ENCODE measurements at places on chromosomes 6 and 20. TPM values are rescaled to one million over a fixed set of nuclear protein-coding genes. Genes with fewer than 3 reads are reported as not detected.
A peak's percentile ranks its signal among the peaks of the same experiment; 100 is the strongest.

Gene CDH4
- total RNA-seq = 0.10 TPM

Gene RAET1L
- not detected for total RNA-seq

Gene CYP39A1
- total RNA-seq = not detected

Gene ZSCAN16
- total RNA-seq = 2.3 TPM

Gene DBNDD2
- total RNA-seq = 56.7 TPM

Gene JAG1
- 0.25 TPM for total RNA-seq

Gene GPLD1
- 0.52 TPM for total RNA-seq

Gene UST
- total RNA-seq = 0.20 TPM

Gene SEL1L2
- total RNA-seq = not detected

Gene KIFC1
- total RNA-seq = 107 TPM

GRCh38 chr6:151690768-151691562, 116.5 kb upstream of the ESR1 start:
- peak overlapping the region; percentile 67 for H3K4me3 ChIP-seq
- no peaks in the 10 kb centered on the region for H3K36me3 ChIP-seq
- H3K27ac ChIP-seq = peak overlapping the region; percentile 87
- H3K27me3 ChIP-seq = no peaks in the 10 kb centered on the region

GRCh38 chr6:93817937-93818336, 398.6 kb upstream of the EPHA7 start:
- H3K36me3 ChIP-seq = no peaks in the 10 kb centered on the region
- no peak for DNase-seq
- H3K4me1 ChIP-seq = no peaks in the 10 kb centered on the region
- no peak overlapping the region for H3K27ac ChIP-seq

GRCh38 chr6:159692303-159693127, 526 bp downstream of the SOD2 start:
- H3K27ac ChIP-seq = peak overlapping the region; percentile 91
- DNase-seq = peak; percentile 76
- H3K36me3 ChIP-seq = peaks cover 37% of the 10 kb centered on the region
- peak overlapping the region; percentile 95 for H3K4me3 ChIP-seq
- H3K4me1 ChIP-seq = peaks cover 41% of the 10 kb centered on the region

GRCh38 chr6:144583614-144583954, 298.4 kb downstream of the UTRN start:
- no peak for DNase-seq
- H3K27me3 ChIP-seq = no peaks in the 10 kb centered on the region
- H3K36me3 ChIP-seq = peaks cover 7% of the 10 kb centered on the region
- H3K4me3 ChIP-seq = peak overlapping the region; percentile 67
- no peak overlapping the region for H3K27ac ChIP-seq

GRCh38 chr20:11700831-11701230, 216.9 kb upstream of the BTBD3 start:
- no peak overlapping the region for H3K4me3 ChIP-seq
- no peak for DNase-seq
- no peaks in the 10 kb centered on the region for H3K4me1 ChIP-seq
- no peaks in the 10 kb centered on the region for H3K36me3 ChIP-seq

- no peaks in the 10 kb centered on the region for H3K27me3 ChIP-seq
- H3K4me1 ChIP-seq = peaks cover 84% of the 10 kb centered on the region
- H3K4me3 ChIP-seq = no peak overlapping the region
- peaks cover 4% of the 10 kb centered on the region for H3K36me3 ChIP-seq
These were observed 509.8 kb upstream of the JARID2 start for GRCh38 chr6:14735956-14736486.

- H3K27me3 ChIP-seq = no peaks in the 10 kb centered on the region
- H3K4me1 ChIP-seq = peaks cover 53% of the 10 kb centered on the region
- H3K27ac ChIP-seq = peak overlapping the region; percentile 60
- no peak for DNase-seq
These were observed 3.4 kb downstream of the ASF1A start for GRCh38 chr6:118897386-118897785.

GRCh38 chr6:75489025-75489424, 4.6 kb downstream of the FILIP1 start:
- DNase-seq = no peak
- no peaks in the 10 kb centered on the region for H3K4me1 ChIP-seq
- H3K27ac ChIP-seq = no peak overlapping the region
- H3K4me3 ChIP-seq = no peak overlapping the region
- H3K36me3 ChIP-seq = no peaks in the 10 kb centered on the region
- peaks cover 20% of the 10 kb centered on the region for H3K27me3 ChIP-seq

DNA sequence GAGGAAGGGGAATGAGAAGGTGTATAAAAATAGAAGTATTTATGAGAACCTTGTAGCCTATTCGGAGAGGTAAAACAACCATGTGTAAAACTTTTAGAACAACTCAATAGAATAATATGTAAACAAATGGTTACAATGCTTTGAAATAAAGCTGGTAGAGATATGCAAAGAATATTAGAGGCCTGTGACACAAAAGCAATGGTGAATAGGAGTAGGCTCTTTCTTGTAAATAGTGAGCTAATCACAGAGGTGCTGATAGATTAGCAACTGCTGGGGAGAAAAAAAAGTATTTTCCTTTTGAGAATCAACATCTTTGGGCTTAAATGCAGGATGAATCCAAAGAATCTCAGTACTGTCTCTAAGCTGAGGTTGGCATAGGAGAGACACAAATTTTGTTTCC, 7.0 kb downstream of the TMEM200A start:
- no peaks in the 10 kb centered on the region for H3K36me3 ChIP-seq
- H3K27me3 ChIP-seq = peaks cover 2% of the 10 kb centered on the region
- H3K4me1 ChIP-seq = no peaks in the 10 kb centered on the region
- DNase-seq = no peak

- no peak overlapping the region for H3K27ac ChIP-seq
- DNase-seq = no peak
- peaks cover 2% of the 10 kb centered on the region for H3K36me3 ChIP-seq
- H3K27me3 ChIP-seq = no peaks in the 10 kb centered on the region
These were observed 16.0 kb downstream of the CHMP4B start for GRCh38 chr20:33827109-33827508.

DNA sequence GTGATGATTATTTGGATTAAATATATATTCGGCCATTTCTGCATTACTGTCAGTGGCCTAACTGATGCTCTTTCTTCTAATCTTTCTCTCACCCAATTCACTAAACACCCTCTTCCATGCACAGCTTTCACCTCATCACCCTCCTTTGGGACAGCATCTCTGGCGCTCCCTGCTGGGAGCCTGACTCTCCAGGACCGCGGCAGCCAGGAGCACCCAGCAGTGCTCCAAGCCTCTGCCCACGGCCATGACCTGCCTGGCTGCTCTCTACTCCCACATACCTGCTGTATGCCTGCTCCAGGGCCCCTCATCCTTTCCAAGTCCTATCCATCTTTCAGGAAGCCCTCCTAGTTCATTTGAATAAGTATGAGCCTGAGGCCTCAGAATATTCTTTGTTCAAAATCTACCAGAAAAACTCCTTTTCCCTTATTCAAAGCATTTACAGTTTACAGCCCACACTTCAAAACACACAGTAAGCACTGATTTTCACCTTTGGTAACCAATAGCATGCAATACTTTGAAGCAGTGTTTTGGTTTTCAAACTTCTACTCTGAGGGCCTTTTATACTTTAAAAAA, 15.2 kb downstream of the CTCFL start:
- no peaks in the 10 kb centered on the region for H3K36me3 ChIP-seq
- peaks cover 12% of the 10 kb centered on the region for H3K27me3 ChIP-seq
- no peak overlapping the region for H3K27ac ChIP-seq
- H3K4me1 ChIP-seq = no peaks in the 10 kb centered on the region
- peak; percentile 44 for DNase-seq

DNA sequence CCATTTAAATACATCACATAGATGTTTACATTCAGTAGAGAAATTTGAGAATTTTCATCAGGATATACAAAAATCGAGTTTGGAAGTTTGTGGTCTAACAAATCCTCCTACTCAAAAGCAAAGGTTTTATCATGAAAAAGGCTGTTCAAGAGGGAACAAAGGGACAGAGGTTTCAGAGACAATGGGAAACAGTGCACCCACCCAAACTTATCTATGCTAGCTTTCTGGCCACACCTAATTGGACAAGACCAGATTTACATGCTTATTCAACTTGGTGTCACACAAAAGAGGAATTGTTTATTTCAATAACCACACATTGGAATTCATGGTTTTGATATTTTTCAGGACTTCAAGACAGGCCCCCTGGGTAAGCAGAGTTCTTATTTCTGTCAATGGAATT, 28.4 kb upstream of the RSPO3 start:
- H3K4me3 ChIP-seq = no peak overlapping the region
- DNase-seq = no peak
- H3K36me3 ChIP-seq = no peaks in the 10 kb centered on the region
- no peak overlapping the region for H3K27ac ChIP-seq
- H3K27me3 ChIP-seq = no peaks in the 10 kb centered on the region

DNA sequence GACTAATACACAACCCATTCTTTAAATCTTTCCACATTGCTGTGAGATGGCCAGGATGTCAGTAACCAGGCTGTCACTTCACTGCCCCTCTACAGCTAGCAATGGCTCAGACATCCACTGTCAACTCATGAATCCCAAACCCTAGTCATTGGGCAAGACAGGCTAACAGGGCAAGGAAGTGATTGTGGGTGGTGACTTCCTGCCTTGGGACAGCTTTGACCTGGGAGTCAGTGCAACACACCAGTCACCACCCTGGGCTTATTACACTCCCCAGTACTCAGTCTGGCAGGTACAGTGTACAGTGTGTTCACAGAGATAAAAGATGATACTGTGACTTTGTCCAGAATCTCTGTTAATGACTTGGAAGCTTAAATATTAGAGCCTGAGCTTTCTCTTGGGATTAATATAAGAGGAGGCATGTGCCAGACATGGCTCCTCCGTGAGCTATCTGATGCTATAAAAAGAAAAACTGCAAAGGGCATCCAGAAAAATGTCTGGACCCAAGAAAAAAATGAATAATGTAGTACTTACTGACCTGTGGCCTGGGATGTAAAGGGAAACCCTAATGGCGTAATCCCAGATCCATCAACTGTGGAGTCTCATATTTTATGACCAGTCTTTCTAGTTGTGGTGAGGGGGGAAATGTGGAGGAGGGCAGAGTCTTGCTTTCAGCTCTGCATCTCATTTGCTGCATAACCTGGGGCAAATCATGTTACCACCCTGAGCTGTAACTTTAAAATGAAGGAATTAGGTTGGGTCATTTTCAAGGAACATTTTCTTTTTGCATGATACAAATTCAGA, 244.4 kb downstream of the SLC24A3 start:
- no peak overlapping the region for H3K27ac ChIP-seq
- H3K27me3 ChIP-seq = no peaks in the 10 kb centered on the region
- no peak overlapping the region for H3K4me3 ChIP-seq
- H3K36me3 ChIP-seq = no peaks in the 10 kb centered on the region
- peaks cover 3% of the 10 kb centered on the region for H3K4me1 ChIP-seq
- no peak for DNase-seq

- peak overlapping the region; percentile 92 for H3K27ac ChIP-seq
- H3K4me1 ChIP-seq = peaks cover 57% of the 10 kb centered on the region
These were observed 61.1 kb downstream of the FAM217A start for GRCh38 chr6:4017834-4018170.

DNA sequence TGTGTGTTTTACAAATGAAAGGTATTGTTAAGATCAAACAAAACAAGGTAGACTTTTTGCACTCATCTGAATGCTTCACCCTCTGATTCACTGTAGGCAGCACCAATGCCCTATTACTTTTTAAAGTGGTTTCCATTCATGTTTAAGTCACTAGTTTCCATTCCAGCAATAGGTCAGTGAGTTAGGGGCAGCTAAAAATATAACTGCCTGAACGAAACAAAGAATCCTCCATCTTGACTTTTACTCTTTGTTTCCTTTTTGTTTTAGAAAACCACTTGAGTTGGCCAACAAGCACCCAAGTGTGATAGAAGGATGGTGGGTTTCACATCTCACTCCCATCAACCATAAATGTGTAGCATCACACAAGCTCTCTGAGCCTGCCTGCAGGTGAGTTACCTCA, 25.5 kb downstream of the CLIC5 start:
- no peak overlapping the region for H3K27ac ChIP-seq
- no peak for DNase-seq
- no peaks in the 10 kb centered on the region for H3K27me3 ChIP-seq
- no peaks in the 10 kb centered on the region for H3K4me1 ChIP-seq

GRCh38 chr20:15923030-15923776, 650.0 kb downstream of the KIF16B start:
- DNase-seq = no peak
- H3K36me3 ChIP-seq = no peaks in the 10 kb centered on the region
- H3K27me3 ChIP-seq = peaks cover 4% of the 10 kb centered on the region
- no peak overlapping the region for H3K4me3 ChIP-seq
- H3K27ac ChIP-seq = no peak overlapping the region

GRCh38 chr6:138372711-138373463, 4.8 kb upstream of the SMIM28 start:
- DNase-seq = no peak
- no peak overlapping the region for H3K27ac ChIP-seq
- H3K4me3 ChIP-seq = no peak overlapping the region
